Muscle of leg (tissue), 16 donors: ENCODE measurements at places on chromosomes 5 and 9.
A peak's percentile ranks its signal among the peaks of the same experiment; 100 is the strongest.

DNA sequence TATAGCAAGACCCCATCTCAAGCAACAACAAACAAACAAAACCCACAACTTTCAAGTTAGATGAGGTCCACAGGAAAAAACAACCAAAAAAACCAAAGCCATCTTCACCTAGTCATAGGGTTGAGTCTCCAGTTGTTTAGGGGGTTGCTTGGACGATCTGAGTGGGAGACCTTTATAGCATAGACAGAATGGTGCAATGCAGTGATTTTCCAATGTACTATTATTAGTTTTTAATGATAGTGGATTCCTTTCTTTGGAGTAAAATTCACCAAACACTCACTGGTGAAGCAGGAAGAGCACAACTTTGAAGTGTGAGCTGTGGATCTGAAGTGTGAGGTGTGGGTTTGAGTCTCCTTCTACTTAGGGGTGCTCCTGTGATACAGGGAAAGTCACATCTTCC lies 67.0 kb upstream of the KLF9 start:
- DNase-seq: no peak

GRCh38 chr5:58439094-58439644 lies 20.7 kb downstream of the PLK2 start:
- DNase-seq: no peak

DNA sequence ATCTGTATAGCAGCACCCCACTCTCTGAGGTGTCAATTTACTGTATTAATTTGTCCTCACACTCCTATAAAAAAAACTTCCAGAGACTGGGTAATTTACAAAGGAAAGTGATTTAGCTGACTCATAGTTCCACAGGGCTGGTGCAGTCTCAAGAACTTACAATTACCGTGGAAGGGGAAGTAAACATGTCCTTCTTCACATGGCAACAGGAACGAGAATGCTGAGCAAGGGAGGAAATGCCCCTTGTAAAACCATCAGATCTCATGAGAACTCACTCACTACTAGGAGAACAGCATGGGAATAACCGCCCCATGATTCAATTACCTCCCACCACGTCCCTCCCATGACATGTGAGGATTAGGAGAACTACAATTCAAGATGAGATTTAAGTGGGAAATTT lies 602.6 kb downstream of the MTRR start:
- no peak for DNase-seq

DNA sequence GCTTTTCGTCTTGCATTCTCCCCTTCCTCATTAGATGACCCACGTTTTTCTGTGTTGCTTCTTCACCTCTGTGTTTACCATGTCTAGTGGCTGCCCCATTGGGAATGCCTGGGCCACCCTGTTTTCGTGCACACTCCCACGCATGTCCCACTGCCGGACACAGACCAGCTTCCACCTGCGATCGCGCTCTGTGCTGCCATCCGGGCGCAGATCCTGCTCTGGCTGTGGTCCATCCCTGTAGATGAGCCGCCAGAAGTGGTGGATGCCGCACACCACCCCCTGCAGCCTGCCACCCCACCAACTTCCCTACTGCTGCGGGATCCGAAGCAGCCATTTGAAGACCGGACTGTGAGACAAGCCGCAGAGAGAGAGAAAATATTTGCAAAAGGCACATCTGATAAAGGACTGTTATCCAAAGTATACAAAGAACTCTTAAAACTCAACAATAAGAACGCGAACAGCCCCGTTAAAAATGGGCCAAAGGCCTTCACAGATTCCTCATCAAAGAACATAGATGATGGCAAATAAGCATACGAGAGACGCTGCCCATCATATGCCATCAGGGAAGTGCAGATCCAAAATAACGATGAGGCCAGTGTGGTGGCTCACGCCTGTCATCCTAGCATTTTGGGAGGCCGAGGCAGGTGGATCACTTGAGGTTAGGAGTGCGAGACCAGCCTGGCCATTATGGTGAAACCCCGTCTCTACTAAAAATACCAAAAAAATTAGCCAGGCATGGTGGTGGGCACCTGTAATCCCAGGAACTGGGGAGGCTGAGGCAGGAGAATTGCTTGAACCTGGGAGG lies 163.7 kb downstream of the COL23A1 start:
- DNase-seq: no peak

- no peak for DNase-seq
Observed at GRCh38 chr9:129567329-129567728, 53.6 kb downstream of the C9orf50 start.

DNA sequence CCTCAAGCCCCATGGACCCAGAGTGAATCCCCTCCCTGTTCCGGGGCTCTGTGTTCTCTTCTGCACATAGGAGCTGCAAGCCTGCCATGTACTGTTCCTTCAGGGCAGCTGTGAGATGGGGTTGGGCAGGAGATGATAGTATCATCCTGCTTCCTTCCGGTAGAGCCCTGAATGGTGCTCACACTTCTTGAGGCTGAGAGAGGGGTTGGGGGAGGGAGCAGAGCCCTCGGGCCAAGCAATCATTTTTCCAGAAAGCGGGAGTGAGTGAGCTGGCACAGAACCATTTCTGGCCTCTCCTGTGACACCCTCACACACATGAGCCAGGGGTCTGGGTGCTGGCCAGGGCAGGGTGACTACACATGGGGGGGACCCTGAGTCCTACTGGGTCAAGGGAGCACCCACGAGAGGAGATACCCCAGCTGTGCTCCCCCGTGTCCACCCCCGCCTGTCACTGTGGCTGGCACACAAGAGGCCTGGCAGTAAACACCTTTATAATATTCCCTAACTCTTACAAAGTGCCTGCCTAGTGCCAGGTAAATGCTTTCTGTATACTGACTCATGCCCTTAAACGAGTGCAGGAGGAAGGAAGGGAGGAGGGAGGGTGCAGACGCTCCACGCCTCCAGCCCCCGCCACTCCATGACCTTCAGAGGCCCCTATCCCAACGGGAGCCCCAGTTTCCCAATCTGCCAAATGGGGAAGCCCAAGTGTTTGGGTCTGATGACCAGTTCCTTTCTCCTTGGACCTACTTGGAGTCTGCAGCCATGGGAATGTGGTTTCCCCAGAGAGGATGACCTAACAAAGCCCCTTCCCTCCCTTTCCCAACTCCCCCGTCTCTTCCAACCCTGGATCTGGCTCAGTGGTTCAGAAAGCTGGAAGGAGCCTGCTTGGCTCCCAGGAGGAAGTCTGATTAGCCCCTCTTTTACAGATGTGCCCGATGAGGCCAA lies 15.5 kb downstream of the AKNA start:
- peak; percentile 49 for DNase-seq

- DNase-seq: peak; percentile 25
Observed at GRCh38 chr5:126383246-126383645, 40.0 kb upstream of the GRAMD2B start.

- no peak for DNase-seq
Observed at GRCh38 chr5:10441992-10442435, 335 bp downstream of the ROPN1L start.

GRCh38 chr5:102747386-102748166 lies 7.5 kb upstream of the PAM start:
- DNase-seq: no peak

- DNase-seq: no peak
Observed at GRCh38 chr5:110547495-110547894, 179.0 kb downstream of the TMEM232 start.

DNA sequence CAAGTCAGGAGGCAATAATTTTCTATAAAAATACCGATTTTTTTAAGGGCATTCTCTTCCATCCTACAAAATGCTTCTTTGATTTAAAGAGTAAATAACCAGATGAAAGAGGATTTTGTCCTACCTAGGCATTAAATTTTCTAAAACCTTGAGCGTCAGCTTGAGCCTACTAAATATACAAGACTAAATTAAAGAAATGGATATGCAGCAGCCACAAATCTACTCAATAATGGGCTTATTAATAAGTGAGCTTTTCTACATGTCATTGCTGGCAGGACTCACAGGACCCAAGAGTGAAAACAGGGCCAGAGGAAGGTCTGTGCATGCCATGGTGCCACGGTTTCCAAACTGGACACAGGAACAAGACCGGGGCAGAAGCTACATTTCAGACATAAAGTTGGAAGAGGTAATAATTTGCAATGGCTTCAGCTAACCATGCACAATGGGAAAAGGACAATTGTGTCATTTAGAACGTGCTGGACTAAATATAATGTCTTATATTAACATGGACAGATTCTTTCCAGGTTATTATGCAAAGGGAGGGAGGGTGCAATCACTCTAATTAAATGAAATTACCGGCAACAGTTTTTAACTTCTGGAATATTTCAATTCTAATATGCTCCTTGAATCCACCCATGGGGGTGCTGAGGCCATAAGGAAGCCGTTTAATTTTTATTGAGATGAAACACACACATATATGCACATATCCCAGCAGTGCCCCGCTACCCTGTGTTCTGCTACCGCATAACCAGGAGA lies 5.2 kb downstream of the WHRN start:
- DNase-seq: no peak

DNA sequence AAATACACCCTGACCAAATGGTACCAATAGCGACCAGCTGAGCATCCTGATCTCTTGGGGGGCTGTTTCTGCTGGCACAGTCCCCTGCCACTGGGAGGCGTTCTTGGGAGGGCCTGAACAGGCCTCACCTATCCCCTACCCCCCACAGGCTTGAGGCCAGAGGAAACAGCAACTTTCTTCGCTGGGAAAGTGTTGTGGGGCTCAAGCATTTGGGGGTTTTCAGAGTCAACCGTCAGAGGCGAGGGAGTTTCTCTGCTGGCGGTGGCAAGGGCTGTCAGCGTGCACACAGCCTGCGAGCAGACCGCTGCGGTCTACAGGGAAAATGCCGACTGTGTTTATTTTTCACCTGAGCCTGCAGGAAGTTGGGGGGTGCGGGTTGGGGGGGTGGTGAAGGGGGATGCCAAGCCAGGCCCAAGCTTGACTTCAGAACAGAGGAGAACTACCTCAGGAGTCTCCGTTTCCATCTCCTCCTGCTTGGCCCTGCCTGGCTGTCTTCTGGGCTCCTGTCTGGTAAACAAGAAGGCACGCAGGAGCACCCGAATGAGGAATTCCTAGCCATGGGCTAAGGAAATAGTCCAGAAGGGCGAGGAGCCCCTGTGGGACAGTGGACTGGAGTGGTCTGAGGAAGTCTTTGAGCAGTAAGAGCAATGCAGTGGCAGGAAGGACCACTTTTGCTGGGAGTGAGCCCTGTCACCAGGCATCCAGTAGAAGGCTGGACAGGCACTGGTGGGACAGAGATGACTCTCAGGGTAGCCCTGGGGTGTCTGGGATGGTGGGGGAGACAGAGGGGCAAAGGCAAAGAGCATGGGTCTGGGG lies 18.1 kb downstream of the TCF7 start:
- no peak for DNase-seq

GRCh38 chr9:127273326-127273725 lies 8.8 kb downstream of the GARNL3 start:
- peak; percentile 49 for DNase-seq

DNA sequence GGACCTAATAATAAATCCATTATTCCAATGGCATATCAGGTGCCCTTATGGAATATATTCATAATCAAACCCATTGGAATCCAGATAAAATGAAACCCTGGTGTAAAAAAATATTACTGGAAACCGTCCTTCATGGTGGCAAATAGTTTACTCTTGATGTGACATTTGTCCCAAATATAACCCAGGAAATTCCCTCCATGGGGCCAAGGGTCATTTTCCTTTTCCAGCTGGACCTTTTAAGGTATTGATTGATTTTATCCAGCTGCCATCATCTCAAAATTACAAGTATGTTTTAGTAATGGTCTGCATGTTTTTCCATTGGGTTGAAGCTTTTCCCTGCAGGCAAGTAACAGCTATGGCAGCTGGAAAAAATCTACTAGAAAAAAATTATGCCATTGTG lies 8.4 kb upstream of the UGT3A1 start:
- no peak for DNase-seq

DNA sequence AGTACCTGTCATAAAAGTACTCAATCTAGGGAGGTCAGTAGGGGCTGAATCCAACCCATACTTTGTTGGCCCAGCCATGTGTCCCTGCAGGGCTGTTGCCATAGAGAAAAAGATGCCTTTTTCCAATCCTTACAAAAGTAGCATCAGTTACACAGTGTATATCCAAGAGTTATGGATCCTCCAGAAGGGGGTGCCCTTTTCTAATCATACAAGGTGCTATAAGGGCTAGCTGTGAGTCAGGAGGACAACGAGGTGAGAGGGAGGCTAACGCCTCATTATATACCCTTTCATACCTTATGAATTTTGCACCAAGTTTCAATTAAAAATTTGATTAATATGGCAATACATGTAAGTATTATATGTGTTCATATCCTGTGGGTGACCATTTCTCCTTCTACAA lies 4.8 kb downstream of the KIAA0825 start:
- no peak for DNase-seq

GRCh38 chr9:101636247-101636646 lies 41.5 kb upstream of the PPP3R2 start:
- no peak for DNase-seq

DNA sequence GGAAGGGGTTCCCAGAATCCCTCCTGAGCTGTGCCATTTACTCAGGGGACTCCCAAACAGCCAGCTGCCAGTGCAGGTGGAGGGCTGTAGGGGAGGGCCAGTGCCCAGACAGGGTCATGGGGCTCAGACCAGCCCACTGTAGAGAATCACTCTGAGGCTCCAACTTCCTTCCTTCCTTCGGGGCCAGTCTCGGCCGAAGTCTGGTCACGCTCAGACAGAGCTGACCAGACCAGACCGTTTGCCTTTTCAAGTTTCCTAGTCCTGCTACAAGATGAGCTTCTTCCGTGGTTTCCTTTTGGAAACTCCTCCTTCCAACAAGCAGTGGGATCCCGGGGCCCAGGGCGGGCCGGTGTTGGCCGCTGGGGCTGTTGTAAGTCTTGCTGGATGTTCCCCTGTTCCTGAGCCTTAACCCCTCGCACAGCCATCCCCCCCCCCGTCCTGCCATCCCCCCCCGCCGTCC lies 52.6 kb downstream of the SAR1B start:
- no peak for DNase-seq

DNA sequence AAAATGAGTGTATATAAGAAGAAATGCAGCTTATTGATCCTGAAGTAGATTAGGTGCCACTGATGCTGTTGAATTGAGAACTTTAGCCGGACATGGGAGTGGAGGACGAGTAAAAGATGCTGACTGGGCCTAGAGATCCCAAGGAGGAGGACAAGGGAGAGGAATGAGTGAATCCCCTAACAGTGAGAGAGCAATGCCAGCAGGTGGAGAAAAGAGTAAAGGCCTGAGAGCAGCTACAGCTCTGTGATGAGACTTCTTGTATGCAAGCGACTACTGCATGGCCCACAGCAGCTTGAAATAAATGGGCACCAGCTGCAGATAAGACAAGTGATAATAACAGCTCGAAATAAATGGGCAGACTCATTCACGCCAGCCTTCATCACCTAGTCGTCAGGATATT lies 44.5 kb upstream of the JMY start:
- DNase-seq: no peak

- no peak for DNase-seq
Observed at GRCh38 chr5:139492700-139493192, 10.2 kb upstream of the STING1 start.
